ENCODE measurements at places on chromosomes 2 and 18.

DNA sequence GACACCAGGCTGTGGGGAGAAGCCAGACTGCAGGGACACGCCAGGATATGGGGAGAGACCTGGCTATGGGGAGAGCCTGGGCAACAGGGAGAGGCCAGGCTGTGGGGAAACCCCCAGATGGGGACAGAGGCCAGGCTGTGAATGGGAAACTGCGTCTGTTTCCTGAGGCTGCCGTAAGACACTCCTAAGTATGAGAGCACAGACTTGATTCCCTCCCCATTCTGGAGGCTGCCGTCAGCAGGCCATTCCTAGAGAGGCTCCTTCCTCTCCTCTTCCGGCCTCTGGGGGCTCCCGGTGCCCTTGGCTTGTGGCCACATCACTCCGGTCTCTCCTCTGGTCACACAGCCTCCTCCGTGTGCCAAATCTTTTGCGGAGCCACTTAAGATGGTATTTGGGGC, 32.3 kb downstream of the ADI1 start:
- DNase-seq = no peak

DNA sequence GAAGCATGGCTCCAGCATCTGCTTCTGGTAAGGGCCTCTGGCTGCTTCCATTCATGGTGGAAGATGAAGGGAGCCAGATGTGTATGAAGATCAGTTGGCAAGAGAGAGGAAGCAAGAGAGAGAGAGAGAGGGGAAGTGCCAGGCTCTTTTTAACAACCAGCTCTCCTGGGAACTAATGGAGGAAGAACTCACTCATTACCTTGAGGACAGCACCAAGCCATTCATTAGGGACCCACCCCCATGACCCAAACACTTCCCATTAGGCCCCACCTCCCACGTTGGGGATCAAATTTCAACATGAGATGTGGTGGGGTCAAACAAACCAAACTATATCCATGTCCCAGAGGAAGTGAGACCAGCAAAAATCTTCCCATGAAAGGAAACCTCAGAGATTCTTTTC, 124.8 kb upstream of the SIX2 start:
- no peak for DNase-seq

GRCh38 chr2:203721781-203722300, 15.4 kb downstream of the CD28 start:
- no peak for DNase-seq

GRCh38 chr2:239341146-239341732, 59.6 kb downstream of the HDAC4 start:
- no peak for DNase-seq

DNA sequence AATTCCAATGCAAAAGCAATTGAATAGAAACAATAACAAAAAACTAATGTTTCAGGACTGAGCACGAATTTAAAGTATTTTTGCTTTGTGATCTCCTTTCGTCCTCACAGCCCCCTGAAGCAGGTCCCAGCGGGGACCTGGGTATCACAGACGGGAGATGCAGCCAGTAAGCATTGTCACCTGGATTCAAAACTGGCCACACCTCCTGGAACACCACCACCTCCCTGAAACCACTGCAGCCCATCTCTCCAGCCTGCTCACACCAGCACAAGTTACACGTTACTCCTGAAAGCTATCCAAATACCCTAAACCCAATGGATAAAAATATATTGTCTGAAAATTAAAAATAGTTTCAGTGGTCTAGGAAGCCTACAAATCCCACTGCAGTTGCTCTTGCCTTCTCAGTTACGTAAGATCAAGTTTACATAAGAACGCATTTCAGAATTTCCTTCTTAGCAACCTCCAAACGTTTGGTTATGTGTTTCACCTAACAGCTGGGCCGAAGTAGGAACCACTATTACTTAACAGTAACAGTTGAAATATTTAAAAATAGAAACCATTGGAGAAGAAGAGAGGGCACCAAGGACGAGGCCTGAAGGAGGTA, 178.0 kb downstream of the HDAC4 start:
- DNase-seq = no peak

- no peak for DNase-seq
These were observed 66.3 kb downstream of the PTGR3 start for GRCh38 chr18:75142677-75143076.

DNA sequence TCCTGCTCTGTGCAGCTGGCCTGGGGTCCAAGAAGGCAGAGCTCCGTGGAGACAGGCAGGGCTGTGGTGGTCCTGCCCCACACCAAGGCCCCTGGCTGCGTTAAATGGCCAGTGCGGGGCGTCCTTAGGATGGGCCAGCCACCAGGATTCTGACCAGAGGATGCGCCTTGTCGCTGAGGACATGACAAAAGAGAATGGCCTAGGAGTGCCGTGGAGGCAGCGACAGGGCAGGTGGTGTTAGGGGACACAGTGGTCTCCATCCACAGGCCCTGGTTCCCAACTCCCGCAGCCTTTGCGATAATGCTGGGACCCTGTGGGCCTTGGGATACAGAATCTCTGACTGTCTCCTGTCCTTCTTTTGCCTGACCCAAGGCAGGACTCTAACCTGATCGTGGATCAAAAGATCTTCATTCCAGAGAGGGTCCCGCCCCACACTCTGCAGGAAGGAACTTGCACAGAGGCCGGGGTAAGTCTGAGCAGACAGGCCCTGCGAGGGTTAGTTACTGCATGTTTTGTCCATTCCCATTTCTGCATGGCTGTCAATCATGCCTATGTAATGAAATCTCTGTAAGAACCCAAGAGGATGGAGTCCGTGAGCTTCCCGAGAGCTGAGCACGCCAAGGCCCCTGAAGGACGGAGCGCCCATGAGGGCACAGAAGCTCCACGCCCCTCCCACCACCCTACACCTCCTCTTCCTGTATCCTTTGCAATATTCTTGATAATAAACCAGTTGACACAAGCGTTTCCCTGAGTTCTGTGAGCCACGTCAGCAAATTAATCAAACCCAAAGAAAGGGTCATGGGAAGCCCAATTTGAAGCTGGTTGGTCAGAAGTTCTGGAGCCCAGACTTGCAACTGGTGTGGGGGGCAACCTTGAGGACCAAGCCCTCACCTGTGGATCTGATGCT, 251.5 kb upstream of the SALL3 start:
- DNase-seq = no peak

- DNase-seq = no peak
These were observed 18.7 kb downstream of the SATB2 start for GRCh38 chr2:199439066-199439465.

DNA sequence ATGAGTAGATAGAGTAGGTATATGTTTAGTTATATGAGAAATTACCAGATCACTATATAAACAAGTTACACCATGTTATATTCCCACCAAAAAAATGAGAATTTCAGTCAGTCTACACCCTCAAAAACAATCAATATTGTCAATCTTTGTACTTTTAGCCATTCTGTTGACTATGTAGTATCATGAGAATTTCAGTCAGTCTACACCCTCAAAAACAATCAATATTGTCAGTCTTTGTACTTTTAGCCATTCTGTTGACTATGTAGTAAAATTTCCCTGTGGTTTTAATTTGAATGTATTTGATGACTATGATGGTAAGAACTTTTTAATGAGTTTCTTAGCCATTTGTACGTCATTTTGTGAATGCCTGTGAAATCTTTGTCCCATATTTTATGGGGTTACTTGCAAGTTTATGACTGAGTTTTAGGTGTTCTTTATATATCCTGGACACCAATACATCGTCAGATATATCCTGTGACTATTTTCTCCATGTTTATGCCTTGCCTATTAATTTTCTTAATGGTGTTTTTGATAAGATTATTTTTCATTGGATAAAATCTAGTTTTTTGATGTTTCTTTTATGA, 528.4 kb upstream of the SPHKAP start:
- DNase-seq = no peak

DNA sequence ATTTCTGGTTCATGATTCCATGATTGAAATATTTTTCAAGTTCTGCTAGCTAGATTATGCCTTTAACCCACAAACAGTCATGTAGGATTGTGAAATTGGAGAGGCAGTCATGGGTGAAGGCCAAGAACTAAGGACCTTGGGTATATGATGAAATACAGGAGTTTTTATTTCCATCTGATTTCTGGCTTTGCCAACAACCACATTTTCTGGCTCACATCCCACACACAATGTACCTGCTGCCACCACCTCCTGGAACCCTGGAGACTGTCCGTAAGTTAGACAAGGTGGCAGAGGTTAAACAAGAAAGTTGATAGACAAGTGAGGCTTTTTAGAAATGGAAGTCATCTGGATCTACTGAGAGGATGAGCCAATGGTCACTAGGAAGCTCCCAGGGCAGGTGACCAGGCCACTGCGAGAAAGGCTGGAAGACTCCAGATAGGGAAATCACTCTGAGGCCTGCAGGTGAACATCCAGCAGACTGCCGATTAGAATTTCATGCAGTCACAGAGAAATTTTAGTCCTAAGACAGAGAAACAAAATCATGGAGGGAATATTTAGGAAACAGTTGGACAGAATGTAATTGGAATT, 402.0 kb downstream of the ALK start:
- no peak for DNase-seq

All from stimulated activated CD8-positive, alpha-beta memory T cell treated with anti-CD3 and anti-CD28 coated beads, Interleukin-7, amount 100 ng/mL, for 4 hours (primary cell).